ENCODE measurements at places on chromosomes 16 and 17.
A peak's percentile ranks its signal among the peaks of the same experiment; 100 is the strongest.

GRCh38 chr16:17359788-17360390 lies 110.9 kb downstream of the XYLT1 start:
- peak; percentile 18 for DNase-seq

- no peak for DNase-seq
These were observed 460 bp downstream of the ELOB start for GRCh38 chr16:2776500-2777139.

DNA sequence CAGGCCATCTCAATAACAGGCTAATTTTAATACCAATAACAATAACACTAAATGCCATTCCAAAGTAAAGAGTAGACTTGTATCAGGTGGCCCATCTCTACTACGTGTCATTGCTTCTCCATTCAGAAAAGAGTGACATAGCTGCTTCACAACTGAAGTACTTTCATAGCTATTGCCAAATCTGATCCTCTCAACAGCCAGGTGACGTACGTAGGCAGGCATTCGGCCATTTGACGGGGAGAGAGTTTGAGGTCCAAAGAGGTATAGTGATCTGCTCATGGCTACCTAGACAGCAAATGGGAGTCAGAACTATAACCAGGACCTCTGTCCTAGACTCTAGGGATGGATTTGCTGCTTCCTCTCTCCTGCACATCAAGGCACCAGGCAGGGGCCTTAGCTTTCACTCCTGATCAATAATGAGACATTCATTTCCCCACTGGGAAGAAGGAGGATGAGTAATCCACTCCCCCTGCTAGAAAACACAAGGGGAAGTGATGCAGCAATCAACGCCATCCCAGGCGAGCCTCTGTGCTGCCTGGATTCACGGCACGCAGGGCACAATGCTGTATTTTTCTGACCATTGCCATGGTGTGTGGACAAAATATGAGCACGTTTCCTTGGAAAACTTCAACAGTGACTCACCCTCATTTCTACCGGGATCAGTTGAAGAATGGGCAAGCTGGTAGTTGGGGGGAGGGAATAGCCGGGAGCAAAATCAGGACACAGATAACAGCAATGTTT lies 80.9 kb downstream of the SPACA3 start:
- DNase-seq, result no peak

DNA sequence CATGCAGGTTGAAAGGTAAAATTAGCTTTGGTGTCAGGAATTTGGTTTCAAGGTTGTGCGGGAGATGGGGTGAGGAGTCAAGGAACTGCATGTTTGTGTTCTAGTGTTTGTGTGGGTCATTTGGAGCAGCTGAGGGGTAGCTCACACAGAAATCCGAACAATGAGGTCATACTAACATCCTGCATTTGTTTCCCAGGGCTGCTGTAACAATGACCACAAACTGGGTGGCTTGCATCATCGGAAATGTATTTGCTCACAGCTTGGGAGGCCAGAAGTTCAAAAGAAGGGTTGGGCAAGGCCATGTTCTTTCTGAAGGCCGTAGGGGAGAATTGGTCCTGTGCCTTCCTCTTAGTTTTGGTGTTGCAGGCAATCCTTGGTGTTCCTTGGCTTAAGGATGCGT lies 287.4 kb downstream of the HAPSTR1 start:
- no peak for DNase-seq

DNA sequence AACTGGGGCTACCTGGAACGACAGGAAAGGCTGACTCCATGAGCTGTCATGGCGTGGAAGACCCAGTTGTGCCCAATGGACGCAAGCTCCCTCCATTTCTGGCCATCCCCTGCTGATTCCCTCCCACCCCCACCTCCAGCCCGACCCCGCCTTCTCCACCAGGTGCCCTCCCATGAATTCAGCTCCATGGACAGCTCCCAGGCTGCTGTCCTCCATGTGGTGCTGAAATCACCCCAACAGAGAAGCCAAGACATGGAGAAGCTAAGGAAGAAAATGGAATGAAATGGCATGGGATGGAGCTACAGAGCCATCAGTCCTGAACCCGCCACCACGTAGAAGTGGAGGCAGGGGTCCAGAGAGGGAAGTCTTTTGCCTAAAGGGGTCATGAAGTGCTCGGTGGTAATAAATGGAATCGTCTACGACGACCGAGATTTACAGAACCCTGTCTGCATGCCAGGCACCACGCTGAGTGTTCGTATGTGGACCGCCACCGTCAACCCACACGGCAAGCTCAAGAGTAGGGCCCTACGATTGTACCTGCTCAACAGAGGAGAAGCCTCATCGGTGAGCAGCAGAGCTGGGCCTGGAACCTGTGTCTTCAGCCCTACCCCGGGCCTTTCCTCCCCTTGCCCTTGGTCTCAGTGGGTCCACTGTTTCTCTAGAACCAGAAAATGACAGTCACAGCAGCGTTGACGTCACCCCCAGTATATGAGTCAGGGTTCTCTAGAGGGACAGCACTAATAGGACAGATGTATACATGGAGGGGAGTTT lies 9.3 kb upstream of the ZC3H18 start:
- DNase-seq, result no peak

GRCh38 chr16:29675811-29676643 lies 3.0 kb upstream of the QPRT start:
- peak; percentile 21 for DNase-seq

GRCh38 chr17:61797283-61797682 lies 66.0 kb downstream of the BRIP1 start:
- no peak for DNase-seq

DNA sequence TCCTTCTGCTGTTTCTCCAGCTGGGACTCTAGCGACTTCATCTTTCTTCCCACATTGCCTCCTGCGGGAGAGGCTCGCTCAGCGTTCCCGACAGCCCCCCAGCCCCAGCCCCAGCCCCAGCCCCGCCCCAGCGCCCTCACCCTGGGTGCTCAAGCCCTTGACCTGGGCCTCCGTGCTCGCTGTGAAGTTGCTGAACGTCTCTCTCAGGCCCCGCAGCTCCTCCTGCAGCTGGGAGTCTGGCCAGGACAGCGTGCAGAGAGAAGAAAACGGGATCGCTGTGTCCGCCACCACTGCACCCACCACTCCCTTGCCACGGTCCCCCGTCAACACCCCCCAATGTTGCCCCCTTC lies 2.4 kb downstream of the ASGR1 start:
- no peak for DNase-seq

- no peak for DNase-seq
These were observed 17.5 kb downstream of the WWOX start for GRCh38 chr16:78116946-78117345.

DNA sequence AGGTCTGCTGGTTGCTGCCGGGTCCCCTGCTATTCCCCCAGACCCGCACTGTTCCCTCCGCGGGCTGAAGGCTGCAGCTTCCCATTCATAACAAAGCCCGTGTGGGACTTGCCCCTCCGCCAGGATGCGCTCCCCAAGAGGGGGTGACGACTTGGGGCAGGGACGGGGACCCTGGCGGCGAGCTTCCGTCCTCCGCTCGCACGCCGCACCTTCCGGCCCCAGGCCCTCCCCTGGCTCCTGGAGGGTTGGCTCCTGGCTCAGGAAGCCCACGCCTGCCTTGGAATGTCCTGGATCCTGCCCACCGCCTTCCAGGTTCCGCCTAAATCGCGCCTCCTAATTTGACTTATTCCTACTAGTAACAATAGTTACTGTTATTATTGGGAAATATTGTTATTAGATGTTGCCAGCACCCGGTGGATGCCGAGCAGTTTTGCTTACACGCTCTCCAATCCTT lies 1.1 kb upstream of the TFAP4 start:
- no peak for DNase-seq

DNA sequence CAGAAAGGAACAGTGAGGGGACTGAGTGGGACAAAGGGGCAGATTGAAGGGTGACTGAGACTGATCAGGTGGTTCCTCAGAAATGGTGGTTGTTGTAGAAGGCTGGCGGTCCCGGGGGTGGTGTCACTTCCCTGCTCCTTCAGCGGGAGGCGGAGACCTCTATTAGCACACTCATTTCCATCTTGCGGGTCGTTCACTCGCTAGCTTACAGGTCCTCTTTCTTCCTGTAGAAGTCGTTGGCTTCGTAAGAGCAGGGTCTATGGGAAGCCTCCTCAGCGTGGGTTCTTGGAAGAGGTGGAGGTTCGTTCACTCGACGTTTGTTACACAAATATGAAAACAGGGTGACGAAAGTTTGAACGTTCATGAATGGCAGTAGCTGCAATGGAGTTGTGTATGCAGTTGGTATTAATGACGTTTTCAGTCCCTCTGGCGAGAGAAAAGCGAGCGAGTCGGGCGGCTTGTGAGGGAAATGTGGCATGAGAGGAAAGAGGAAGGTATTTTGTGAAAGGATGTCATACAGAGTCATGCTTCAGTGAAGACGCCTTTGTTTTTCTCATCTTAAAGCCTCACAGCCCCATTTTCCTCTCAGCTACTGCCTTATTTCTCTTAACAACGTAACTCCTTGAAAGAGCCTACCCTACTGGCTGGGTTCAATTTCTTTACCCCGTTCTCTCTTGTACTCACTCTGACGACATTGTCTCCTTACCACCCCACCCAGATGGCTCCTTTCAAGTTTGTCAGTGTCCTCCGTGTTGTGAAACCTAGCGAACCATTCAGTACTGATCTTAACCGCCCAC lies 667 bp downstream of the EFCAB13 start:
- DNase-seq, result peak; percentile 30

DNA sequence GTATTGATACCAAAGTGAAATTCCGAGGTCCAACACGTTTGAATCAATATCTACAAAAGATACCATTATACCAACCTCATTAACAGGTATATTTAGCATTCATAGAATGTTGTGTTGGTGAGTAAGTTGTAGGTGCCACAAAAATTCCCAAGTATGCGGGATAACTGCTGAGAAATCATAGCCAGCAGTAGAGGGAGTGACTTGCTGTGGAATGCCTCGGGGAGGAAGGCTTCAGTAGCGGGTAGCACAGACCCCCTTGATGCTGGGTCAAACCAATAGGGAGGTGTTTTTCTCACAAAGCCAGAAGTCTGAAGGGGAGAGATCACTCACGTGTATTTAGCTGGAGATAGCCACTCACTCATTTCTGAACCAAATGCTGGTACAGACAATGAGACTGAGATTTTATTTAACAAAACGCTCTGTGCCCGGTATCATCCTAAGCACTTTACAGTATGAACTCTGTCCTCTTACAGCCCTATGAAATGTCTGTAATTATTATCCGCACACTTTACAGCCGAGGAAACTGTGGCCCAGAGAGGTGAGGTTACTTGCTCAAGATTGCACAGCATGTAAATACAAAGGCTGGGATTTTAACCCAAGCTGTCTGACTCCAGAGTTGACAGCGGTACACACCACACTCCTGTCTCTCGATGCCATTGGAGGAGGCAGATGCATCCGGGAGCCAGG lies 23.1 kb downstream of the HSBP1 start:
- DNase-seq, result no peak

DNA sequence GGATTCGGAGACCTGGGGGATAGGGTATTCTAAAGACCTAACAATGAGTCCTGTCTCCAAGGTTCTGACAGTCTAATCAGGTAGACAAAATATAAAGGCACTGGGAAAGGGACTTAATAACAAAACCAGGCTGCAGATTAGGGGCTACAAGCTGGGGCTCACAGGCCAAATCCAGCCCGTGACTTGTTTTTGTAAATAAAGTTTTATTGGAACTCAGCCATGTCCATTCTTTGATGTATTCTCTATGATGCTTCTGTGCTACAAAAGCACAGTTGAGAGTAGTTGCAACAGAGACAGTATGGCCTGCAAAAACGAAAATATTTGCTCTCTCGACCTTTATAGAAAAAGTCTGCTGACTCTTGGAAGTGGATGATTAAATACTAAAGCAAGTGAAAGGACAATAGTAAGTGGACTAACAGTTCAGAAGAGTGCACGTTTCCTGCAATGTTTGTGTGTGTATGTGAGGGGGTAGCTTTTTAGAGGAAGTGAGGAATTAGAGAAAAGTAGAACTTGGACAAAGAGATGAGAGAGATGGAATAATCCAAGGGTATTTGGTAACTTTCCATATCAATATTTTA lies 115.4 kb upstream of the ZFHX3 start:
- DNase-seq, result no peak

DNA sequence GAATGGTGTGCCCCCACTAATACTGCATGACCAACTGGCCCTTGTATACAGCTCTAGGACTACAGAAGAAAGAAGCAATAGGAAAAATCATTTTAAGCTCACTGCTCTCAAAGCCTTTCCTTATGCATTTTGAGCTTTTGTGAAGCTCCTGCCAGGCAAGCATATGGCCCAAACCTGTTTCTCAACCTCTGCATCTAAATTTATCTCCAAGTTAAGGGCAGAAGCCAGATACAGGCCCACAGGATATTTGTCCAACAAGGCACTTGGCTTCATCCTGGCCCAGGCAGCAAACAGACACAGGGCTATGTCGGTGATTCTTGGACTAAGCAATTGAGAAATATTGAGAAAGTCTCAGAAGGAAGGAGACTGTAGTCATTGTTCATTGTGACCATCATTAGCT lies 43.9 kb downstream of the CCT6B start:
- DNase-seq, result no peak

DNA sequence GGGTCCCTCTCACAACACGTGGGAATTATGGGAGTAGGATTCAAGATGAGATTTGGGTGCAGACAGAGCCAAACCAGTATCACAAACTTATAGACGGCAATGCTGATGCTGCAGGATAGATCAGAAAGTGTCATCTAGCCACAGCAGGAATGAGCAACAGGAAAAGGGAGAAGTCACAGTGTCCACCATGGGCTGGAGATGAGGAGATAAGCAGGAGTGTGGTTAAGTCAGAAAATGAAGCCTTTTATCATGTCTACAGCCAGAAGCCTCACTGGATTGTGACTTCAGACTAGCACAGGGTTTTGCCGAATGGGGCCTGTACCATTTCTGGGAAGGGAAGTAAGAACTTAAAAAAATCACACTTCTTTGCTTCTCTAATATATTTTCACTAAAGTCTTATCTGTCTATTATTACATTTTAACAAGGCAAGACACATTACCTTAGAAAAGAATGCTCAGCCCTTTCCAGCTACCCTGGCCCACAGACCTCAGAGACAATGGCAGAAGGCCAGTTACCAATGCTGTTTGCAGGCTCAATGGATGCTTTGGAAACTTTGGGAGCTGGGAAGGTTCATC lies 490.2 kb upstream of the SALL1 start:
- DNase-seq, result no peak

DNA sequence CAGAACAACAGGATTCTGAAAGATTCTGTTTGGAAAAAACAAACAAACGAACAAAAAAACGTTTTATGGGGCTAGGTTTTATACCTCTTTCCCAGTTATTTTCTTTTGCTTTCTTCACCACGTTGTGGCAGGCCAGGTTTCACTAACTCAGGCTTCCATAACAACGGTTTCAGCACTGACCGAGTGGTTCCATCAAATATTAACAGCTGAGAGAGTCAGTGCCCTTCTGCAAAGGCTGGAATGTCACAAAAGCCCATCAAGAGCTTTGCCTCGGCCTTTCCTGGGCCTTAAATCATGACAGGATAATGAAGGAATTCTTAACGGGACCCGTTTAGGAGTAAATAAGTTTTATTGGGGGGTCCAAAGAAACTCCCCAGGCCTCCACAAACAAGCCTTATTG lies 34.2 kb downstream of the MPHOSPH6 start:
- no peak for DNase-seq
